ENCODE measurements at places on chromosomes 1 and 21. TPM values are rescaled to one million over a fixed set of nuclear protein-coding genes. Genes with fewer than 3 reads are reported as not detected.

SYPL2 gene
- 25.3 TPM for total RNA-seq

NBPF19 gene
- 3.4 TPM for total RNA-seq

IL20 gene
- total RNA-seq = not detected

GRIK3 gene
- 0.55 TPM for total RNA-seq

OR2T33 gene
- total RNA-seq = not detected

SMYD2 gene
- 247 TPM for total RNA-seq

TMPRSS2 gene
- not detected for total RNA-seq

DNA sequence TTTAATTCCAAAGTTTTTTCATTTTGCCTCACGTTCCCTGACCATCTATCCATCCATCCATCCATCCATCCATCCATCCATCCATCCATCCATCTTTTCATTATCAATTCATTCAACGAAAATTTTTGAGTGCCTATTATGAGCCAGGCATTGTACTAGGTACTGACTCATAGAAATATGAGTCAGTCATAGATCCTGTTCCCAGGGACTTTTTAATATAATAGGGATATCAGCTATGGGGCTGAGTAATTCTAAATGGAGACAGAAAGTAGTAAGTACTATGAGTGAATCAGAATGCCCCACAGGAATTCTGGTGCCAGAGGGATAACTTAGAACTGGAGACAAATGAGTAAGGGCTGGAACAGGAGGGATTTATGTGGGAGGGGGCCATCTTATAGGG, 49.8 kb upstream of the GNG12 start:
- no peak overlapping the region for H3K27ac ChIP-seq
- no peaks in the 10 kb centered on the region for H3K36me3 ChIP-seq
- peaks cover 12% of the 10 kb centered on the region for H3K4me1 ChIP-seq
- no peaks in the 10 kb centered on the region for H3K27me3 ChIP-seq
- no peak overlapping the region for H3K4me3 ChIP-seq

DNA sequence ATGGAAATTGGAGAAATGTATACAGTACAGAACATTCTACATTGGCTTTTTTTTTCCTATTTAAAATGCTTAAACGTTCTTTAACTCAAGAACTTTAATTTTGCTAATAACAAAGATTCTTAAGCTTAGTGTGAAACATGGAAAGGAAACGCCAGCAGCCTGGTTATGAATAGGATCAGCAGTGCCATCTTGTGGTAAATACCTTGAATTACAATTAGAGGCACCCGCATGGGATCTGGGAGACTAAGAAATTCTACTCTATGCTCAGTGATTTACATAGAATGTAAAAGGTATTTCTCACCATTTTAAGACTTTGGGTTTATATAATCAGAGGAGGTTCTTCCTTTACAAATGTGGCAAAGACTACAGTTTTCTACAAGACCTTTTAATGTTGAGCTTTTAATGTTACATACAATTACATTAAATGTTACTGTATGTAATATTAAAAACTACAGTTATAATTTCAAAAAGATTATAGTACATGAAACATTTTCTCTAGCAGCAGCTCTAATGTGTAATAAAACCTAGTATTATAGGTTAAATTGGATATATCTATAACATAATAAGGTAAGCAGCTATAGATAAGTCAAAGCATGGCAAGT, 32.1 kb upstream of the APOBEC4 start:
- H3K36me3 ChIP-seq = no peaks in the 10 kb centered on the region
- H3K4me1 ChIP-seq = peaks cover 24% of the 10 kb centered on the region
- DNase-seq = no peak
- no peak overlapping the region for H3K4me3 ChIP-seq

- no peaks in the 10 kb centered on the region for H3K4me1 ChIP-seq
- no peaks in the 10 kb centered on the region for H3K27me3 ChIP-seq
- H3K36me3 ChIP-seq = peaks cover 23% of the 10 kb centered on the region
- no peak overlapping the region for H3K4me3 ChIP-seq
- H3K27ac ChIP-seq = no peak overlapping the region
Observed at GRCh38 chr21:29359718-29360117, 61.0 kb downstream of the BACH1 start.

DNA sequence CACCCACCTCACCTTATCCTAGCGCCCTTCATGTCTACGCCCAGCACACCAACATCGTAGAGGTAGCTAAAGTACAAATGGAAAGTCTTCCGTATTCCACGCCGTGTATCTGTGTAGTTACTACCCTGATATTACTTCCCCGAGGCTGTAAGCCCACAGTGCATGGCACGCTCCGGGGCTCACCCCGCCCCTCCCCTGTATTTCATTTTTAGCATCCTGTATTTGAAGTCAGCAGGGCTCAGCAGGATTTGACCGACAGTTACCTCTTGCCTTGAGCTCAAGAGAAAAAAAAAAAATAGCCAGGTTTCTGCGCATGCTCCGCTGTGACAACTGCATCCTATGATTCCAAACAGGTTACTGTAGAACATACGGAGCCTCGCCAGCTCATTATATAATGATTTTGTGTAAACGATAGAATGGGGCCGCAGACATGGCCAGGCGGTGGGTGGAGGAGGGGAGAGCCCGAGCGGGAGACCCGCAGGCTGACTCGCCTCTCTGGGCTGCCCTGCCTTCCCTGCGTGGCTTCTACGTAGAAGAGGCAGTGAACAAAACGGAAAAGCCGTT, 1.3 kb downstream of the ABCG1 start:
- peaks cover 41% of the 10 kb centered on the region for H3K4me1 ChIP-seq
- peak overlapping the region; percentile 87 for H3K4me3 ChIP-seq
- peak overlapping the region; percentile 87 for H3K27ac ChIP-seq

GRCh38 chr1:24155011-24155782, 12.3 kb upstream of the IL22RA1 start:
- H3K27me3 ChIP-seq = peaks cover 24% of the 10 kb centered on the region
- no peaks in the 10 kb centered on the region for H3K36me3 ChIP-seq
- H3K4me3 ChIP-seq = no peak overlapping the region
- no peak overlapping the region for H3K27ac ChIP-seq
- H3K4me1 ChIP-seq = peaks cover 17% of the 10 kb centered on the region
- DNase-seq = no peak

- H3K36me3 ChIP-seq = no peaks in the 10 kb centered on the region
- no peak overlapping the region for H3K27ac ChIP-seq
- DNase-seq = no peak
- H3K4me3 ChIP-seq = no peak overlapping the region
- H3K4me1 ChIP-seq = peaks cover 30% of the 10 kb centered on the region
Observed at GRCh38 chr21:46083791-46084561, 13.9 kb upstream of the COL6A2 start.

GRCh38 chr1:228367798-228368791, 38.5 kb downstream of the TRIM11 start:
- peaks cover 7% of the 10 kb centered on the region for H3K36me3 ChIP-seq
- H3K4me1 ChIP-seq = peaks cover 70% of the 10 kb centered on the region
- peak overlapping the region; percentile 67 for H3K4me3 ChIP-seq
- H3K27me3 ChIP-seq = peaks cover 32% of the 10 kb centered on the region

DNA sequence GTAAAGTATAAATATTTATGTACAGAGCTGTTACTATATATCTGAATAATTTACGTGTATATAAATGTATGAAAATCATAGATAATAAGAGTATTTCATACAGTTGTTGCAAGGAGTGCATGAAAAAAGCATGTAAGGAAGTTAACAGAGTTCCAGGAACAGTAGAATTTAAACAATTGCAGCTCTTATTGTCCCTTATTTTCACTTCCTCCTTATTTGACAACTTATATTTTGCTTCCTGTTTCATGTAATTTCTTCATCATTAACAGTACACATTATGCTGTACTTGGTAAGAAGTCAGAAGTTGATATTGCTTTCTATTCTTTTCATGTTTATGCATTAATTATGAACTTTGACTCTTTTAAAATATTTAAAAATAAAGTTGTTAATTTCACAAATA, 681.5 kb downstream of the LRRIQ3 start:
- H3K27ac ChIP-seq = no peak overlapping the region
- no peak overlapping the region for H3K4me3 ChIP-seq
- H3K36me3 ChIP-seq = no peaks in the 10 kb centered on the region
